Activated CD4-positive, CD25-positive, alpha-beta regulatory T cell treated with anti-CD3 and anti-CD28 coated beads, Interleukin-2, amount 50 U/mL, for 24 hours (primary cell): ENCODE measurements at places on chromosomes 7 and 10.

GRCh38 chr7:16655394-16655793 lies 9.4 kb downstream of the BZW2 start:
- no peak for ATAC-seq

GRCh38 chr10:79384773-79385391 lies 37.6 kb downstream of the PPIF start:
- no peak for ATAC-seq

DNA sequence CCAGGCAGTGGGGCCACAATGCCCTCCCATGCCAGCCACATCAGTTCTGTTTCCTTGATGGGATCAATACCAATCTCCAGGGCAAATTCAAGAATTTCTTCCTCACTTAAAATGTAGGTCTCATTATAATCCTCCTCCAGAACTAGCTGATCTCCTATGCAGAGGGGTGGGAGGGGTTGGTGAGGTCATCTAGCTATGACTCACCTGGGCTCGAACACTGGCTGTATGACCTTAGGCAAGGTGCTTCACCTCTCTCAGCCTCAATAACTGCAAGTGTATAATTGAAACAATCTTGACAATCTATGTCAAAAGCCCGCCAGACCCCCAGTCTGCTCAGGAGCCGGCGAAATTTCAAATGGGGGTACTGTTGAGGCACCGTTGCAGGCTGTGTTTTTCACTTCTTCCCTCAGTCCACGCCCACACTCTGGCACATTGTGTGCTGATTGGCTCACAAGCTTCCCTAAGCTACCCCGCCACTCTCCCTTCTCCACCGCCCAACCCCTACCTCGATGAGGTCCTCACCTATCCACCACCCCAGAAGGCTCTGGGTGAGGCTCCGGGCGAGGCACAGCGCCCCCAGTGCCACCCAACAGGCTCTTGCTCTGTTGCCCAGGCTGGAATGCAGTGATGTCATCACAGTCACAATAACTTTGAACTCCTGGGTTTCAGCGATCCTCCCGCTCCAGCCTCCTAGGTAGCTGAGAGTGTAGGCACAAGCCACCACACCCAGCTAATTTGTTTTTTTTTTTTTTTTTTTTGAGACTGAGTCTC lies 70.5 kb downstream of the ZNF22 start:
- no peak for ATAC-seq

GRCh38 chr10:3790272-3790671 lies 5.3 kb upstream of the KLF6 start:
- no peak for ATAC-seq

DNA sequence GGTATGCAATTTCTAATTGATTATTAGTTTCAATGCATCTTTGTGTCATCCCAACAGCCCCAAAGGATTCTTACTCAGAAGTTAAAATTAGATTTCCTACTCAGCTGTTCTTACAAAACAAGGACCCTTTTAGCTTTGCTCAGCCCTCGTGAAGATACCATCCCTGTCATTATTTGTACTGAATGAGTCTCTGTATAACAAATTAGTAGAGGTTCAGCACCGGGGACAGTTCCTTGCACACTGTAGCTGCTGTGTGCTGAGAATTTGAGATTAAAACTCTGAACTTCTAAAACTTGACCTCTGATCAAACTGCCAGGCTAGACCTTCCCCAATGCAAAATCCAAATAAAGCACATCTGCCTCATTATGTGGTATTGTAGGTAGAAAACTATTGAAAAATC lies 299.1 kb downstream of the LHFPL3 start:
- no peak for ATAC-seq

GRCh38 chr7:25536851-25537250 lies 308.6 kb upstream of the NPVF start:
- no peak for ATAC-seq

- no peak for ATAC-seq
Observed at GRCh38 chr7:27172823-27173510, 1.2 kb downstream of the HOXA10 start.

DNA sequence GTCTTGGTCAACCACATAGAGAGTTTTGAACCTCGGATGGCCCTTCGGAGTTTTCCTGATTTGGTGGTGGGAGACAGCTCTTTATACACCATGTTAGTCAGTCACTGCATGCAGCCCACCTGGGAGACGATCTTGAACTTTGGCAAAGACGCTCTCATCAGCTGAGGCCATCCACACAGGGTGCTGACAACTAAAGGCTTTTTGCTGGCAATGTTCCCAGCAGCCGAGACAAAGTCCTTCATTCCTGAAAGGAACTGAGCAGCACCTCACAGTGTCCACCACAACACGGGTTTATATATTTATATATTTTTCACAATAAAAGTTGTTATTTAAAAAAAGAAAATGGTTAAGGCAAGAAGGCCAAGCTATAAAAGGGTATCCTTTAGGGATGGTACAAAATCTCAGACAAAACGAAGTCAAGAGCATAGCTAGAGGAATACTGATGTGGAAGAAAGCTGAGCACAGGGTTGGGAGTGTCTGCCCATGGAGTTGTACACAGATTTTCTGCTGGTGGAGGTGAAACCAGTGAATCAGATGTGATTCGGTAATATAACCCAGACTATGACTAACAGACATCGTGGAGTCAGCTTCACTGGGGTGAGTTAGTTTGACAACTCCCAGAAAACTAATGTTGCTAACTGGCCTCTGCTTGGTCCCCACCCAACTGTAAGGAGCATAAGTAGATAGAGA lies 27.4 kb upstream of the CAPZA2 start:
- no peak for ATAC-seq

GRCh38 chr7:107312418-107312817 lies 143.6 kb downstream of the HBP1 start:
- no peak for ATAC-seq

DNA sequence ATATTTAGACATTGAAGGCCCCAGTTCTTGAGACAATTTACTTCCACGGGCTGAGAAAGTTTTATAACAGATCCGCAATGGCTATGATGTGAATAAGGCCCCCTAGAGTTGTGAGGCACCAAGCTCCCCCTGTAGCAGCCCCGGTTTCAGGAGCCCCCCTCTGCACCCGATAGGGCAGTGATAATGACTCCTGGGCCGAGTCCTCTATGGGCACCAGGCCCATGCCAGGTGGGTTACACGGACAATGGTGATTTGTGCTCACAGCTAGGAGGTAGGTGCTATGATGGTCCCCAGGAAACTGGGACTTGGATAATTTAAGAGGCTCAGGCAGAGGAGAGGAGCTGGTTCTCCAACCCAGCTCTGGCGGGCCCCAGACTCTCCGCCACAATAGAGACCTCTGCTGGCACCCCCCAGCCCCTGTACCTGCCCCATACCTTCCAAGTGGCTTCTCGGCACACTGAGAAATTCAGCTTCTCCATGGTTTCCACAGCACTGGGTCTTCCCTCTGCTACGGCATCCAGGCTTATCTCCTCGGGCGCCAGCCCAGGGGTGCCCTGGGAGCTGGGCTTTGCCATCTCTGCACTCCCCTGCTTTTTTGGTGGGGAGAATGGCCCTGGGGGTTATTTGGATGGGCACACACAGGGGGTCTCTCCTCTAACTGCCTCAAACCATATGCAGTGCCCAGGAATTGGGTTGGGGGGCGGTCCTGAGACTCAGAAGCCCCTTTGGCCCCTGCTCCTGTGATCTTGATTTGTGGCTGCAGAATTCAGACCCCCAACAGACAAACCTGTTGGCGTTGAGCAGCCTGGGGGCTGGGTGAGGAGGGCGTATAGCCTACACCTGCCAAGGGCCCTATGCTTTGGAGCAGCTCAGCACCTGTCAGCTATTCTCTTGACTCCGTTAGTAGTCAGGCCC lies 12.2 kb upstream of the KCP start:
- ATAC-seq, result no peak

- ATAC-seq, result peak; percentile 70
Observed at GRCh38 chr10:114631666-114632417, 26.2 kb downstream of the ABLIM1 start.

- no peak for ATAC-seq
Observed at GRCh38 chr10:118892255-118892654, 137.3 kb upstream of the NANOS1 start.

DNA sequence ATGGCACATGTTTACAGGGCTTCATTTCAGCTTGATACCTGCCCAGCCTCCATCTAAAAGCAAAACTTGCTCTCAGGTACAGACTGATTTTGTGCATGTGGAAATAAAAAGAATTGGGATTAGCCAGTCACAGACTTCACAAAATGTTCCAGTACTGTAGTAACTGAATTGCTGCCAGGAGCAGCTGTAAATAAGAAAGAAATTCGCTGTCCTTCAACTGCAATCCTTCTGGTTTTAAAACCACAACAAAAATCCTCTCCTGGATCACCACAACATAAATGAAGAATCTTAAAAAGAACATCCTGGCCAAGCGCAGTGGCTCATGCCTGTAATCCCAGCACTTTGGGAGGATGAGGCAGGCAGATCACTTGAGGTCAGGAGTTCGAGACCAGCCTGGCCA lies 3.9 kb upstream of the MIOS start:
- ATAC-seq, result no peak

DNA sequence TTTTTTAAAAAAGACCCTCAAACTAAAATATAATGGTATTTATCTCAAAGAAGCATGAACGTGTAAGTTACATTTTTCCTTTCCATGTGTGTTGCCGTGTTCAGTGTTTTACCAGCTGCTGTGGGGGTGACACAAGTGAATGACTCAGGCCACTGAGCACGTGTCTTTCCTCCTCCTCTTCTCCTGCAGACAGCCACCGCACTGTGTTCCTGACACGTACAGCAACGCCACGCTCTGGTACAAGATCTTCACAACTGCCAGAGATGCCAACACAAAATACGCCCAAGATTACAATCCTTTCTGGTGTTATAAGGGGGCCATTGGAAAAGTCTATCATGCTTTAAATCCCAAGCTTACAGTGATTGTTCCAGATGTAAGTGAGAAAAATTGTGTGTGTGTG lies 29.7 kb downstream of the TMEM248 start:
- no peak for ATAC-seq

DNA sequence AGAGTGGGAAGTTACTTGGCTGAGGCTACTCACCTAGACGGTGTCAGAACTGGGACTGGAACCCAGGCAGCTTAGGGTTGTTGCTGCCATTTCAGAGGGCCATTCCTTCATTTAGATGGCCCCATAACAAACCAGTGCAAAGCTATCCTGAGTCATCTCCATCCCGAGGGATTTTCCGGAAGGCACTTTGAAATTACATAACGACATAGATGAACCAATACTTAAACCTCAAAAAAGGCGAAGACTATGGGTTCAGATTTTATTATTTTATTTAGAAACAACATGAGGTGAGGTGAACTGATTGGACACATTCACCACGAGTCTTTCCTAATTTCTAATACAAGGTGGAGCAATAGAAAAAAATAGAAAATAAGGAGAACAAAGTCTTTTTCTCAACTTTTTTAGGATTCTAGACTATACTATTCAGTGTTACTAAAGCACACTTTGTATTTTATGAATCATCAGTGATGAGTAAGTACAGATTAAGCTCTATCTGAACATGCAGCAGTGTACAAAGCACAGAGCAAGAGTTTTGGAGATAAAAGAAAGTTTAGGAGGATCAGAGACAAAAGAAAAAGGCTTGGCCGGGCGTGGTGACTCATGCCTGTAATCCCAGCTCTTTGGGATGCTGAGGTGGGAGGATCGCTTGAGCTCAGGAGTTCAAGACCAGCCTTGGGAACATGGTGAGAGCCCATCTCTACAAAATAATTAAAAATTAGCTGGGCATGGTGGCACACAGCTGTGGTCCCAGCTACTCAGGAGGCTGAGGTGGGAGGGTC lies 79.5 kb upstream of the SVIL start:
- no peak for ATAC-seq

GRCh38 chr10:102616066-102616770 lies 28.1 kb upstream of the TRIM8 start:
- no peak for ATAC-seq

DNA sequence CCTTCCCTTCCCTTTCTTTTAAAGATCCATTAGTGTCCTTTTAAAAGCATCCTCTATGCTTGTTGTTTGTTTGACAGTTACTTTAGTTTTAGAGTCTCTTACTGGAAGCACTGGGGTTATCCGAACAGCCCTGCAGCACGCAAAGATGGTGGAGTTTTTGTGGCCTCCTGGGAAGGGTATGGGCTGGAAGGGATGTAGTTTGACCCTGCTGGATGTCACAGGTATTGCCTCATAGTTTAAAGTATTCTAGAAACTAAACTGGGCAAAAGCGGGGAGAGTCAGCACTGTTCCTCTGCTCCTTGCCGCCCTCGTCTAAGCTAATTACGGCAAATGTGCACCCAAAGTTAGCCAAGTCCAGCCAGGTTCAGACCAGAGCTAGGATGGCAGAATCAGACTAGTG lies 35.8 kb upstream of the GNAI1 start:
- ATAC-seq, result no peak

- ATAC-seq, result no peak
Observed at GRCh38 chr10:101767600-101767945, 8.3 kb downstream of the FGF8 start.

GRCh38 chr7:120337308-120337907 lies 64.4 kb downstream of the KCND2 start:
- ATAC-seq, result no peak

DNA sequence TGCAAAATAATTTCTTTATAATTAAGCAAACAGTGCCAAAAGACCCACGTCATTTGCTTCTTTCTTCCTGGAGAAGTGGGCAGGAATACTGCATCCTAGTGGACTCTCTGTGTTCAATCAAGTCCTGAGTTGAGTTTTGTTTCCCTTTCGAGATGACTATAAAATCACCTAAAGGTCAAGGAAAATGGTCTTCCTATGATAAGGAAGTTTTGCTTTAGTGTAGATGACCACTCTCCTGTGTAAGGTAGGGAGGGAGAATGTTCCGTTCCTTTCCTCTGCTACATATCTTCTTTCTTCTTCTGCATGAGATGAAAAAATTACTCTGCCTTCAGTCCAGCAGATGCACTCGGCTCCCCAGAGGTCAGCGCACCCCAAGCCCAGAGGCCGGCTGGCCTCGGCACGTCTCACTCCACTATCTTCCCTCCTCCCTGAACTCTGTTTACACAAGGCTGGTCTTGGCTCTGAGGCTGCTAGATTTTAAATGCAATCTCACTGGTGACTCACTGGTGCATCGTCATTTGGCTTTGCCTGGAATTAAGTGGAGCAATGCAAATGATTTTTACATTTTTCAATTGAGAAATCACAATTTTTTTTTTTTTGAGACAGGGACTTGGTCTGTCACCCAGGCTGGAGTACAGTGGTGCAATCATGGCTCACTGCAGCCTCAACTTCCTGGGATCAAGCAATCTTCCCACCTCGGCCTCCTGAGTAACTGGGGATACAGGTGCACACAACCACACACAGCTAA lies 18.6 kb upstream of the VDAC2 start:
- ATAC-seq, result no peak
